ENCODE measurements at places on chromosomes 4 and X. TPM values are rescaled to one million over a fixed set of nuclear protein-coding genes. Genes with fewer than 3 reads are reported as not detected.

GRCh38 chrX:47605024-47605423 is 14.6 kb downstream of the SYN1 start:
- no peak for DNase-seq

DNA sequence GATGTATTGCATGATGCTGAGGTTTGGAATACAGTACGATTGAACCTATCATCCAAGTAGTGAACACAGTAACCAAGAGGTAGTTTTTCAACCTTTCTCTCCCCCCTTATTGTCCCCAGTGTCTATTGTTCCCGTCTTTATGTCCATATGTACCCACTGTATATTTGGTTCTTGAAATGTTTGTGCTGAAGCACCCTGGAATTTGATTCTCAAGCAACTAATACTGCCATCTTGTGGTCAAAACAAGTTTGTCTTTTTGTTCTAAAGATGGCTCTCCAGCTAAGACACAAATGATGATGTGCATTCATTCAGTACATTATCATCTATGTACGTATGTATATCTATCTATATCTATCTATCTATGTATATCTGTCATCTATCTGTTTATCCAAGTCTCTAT is 33.5 kb upstream of the DCX start:
- peak; percentile 34 for DNase-seq

DNA sequence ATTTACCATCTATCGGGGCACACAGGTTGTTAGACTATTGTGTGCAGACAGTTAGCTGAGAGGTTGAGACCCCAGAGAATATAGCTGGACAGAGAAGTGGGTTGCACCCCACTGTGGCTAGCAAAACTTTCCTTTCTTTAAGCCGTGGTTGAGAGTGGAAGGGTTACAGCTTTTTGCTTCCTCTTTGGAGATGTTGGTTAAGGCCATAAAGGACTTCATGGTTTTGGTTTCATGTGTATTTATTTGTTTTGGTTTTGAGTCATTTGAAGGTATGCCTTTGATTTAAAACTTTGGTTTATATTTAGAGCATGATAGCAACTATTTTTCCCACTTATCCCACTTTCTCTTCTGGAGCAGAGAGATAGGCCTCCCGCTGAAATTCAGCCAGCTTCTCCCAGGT is 274.3 kb upstream of the IL1RAPL1 start:
- no peak for DNase-seq

CCSER1 gene
- 14.7 TPM for total RNA-seq

- no peak for DNase-seq
Observed at GRCh38 chr4:83558680-83559079, 22.8 kb downstream of the GPAT3 start.

GRCh38 chrX:123322536-123322935 is 138.5 kb downstream of the GRIA3 start:
- no peak for DNase-seq

HERC5 gene
- 0.72 TPM for total RNA-seq

DNA sequence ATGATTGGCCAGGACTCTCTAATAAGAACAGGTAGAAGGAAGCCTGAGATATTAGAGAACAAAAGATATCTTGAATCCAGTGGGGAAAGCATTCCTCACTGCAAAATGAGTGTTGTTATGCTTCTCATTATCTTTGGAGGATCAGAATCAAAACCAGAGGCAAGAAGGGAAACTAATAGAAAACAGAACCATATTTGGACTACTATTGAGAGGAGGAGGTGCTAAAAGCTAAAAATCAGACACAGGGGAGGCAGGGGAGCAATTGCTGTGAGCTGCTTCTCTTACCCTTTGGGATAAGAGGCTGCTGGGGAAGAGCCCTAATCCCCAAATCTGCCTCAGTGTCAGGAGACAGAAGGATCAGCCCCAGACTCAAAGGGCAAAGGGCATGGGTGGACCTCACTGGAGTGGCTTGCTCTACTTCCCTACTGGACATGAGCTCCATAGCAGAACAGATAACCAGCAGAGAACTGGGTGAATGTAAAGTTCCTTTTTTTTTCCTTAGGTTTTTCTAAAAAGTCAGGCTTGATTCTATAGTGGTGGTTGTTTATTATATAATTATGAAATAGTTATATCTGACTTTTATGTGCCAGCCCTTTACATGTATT is 60.1 kb downstream of the SEPTIN11 start:
- DNase-seq = no peak

IL1RAPL2 gene
- total RNA-seq = 2.2 TPM

DNA sequence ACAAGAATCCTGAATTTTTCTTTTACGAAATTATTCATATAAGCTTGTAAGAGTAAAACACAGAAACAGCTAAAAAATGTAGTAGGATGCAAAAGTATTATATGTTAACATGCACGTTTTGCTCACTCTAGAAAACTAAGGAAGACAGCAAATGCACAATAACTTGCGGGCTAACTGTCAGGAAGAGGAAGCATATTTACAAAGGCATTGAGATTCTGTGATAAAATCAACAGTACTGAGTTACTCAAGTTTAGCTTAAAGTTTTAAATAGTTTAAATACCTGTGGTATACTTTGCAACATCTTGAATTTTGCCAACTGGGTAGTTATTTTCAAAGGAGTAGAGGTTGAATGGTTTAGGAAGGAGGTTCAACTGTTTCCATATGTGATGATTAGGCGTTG is 37.0 kb downstream of the SH2D1A start:
- DNase-seq = no peak

GRCh38 chr4:27763830-27764525 is 903.3 kb downstream of the STIM2 start:
- no peak for DNase-seq

DNA sequence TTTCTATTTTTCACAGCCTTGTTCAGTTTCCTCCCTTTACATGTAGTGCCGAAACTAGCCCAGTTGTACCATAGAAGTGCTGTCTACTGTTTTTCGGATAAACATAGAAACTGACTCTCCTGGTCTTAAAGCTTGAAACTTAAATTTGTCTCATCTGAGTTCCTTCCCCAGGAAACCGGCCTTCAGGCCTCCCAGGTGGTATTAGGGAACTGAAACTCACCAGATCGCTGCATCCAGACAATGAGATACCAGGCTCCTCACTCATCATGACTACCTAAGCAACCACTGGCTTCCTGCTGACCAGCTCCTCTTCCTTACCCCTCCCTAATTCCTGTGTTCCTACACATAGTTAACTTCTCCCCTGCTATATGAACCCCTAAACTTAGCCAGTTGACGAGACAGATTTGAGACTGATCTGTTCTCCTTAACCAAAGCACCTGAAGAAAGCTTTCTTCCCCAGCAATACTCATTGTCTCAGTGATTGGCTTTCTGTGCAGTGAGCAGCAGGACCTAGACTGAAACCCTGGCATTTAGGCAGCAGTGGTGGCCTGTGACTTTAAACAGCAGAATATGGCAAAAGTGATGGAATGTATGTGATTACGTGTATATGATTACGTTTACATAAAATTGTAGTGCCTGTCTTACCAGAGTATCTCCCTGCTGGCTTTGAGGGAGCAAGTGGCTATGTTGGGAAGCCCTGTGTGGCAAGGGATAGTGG is 959.1 kb upstream of the LCORL start:
- DNase-seq = no peak

DNA sequence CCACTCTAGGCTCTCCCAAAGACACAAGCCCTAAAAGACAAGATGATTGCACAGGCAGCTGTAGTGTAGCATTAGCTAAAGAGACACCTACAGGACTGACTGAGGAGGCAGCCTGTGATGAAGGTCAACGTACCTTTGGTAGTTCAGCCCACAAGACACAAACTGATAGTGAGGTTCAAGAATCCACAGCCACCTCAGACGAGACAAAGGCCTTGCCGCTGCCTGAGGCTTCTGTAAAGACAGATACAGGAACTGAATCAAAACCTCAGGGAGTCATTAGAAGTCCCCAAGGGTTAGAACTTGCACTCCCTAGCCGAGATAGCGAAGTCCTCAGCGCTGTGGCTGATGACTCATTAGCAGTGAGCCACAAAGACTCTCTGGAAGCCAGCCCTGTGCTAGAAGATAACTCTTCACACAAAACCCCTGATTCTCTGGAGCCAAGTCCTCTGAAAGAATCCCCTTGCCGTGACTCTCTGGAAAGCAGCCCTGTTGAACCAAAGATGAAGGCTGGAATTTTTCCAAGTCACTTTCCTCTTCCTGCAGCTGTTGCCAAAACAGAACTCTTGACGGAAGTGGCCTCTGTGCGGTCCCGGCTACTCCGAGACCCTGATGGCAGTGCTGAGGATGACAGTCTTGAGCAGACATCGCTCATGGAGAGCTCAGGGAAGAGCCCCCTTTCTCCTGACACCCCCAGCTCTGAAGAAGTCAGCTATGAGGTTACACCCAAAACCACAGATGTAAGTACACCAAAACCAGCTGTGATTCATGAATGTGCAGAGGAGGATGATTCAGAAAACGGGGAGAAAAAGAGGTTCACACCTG is 306.3 kb downstream of the ANK2 start:
- no peak for DNase-seq

GRCh38 chrX:138229718-138230117 is 481.8 kb downstream of the FGF13 start:
- DNase-seq = no peak

DNA sequence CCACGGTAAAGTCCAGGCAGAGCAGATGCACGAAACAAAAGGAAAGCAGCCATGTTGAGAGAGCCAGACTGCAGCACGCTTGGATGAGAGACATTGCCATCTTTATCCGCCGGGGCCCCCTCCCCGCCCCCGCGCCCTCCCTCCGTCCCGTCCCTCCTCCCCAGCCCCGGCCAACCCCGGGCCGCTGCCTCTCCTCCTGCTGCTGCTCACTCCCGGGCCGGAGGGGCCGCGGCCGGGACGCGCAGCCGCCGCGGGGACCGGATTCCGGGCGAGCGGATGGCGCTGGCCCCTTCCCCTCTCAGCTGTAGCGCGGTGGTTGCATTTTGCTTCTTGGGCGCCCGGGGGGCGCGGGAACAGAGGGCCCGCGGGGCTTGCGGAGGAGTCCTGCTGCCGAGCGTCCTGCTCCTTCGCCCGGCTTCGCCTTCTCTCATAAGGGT is 542 bp downstream of the RNF150 start:
- DNase-seq = peak; percentile 65

DNA sequence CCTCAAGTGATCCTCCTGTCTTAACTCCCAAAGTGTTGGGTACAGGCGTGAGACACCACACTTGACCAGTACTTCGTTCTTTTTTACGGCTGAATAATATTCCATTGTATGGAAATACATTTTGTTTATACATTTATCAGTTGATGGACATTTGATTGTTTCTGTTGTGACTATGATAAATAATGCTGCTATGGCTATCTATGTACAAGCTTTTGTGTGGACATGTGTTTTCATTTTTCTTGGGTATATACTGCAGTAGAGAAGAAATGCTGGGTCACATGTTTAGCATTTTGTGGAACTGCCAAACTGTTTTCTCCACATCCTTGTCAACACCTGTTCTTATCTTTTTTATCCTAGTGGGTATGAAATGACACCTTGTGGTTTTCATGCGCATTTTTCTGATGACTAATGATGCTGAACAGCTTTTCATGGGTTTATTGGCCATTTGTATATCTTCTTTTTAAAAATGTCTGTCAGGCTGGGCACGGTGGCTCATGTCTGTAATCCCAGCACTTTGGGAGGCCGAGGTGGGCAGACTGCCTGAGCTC is 37.3 kb downstream of the SAT1 start:
- DNase-seq = no peak

GRCh38 chrX:135273162-135273561 is 21.3 kb downstream of the ETDA start:
- no peak for DNase-seq

GPM6B gene
- total RNA-seq = 2.2 TPM

FHDC1 gene
- total RNA-seq = 2.6 TPM

- no peak for DNase-seq
Observed at GRCh38 chr4:159052315-159052714, 50.6 kb upstream of the RAPGEF2 start.

ADGRG2 gene
- 1.9 TPM for total RNA-seq

DNA sequence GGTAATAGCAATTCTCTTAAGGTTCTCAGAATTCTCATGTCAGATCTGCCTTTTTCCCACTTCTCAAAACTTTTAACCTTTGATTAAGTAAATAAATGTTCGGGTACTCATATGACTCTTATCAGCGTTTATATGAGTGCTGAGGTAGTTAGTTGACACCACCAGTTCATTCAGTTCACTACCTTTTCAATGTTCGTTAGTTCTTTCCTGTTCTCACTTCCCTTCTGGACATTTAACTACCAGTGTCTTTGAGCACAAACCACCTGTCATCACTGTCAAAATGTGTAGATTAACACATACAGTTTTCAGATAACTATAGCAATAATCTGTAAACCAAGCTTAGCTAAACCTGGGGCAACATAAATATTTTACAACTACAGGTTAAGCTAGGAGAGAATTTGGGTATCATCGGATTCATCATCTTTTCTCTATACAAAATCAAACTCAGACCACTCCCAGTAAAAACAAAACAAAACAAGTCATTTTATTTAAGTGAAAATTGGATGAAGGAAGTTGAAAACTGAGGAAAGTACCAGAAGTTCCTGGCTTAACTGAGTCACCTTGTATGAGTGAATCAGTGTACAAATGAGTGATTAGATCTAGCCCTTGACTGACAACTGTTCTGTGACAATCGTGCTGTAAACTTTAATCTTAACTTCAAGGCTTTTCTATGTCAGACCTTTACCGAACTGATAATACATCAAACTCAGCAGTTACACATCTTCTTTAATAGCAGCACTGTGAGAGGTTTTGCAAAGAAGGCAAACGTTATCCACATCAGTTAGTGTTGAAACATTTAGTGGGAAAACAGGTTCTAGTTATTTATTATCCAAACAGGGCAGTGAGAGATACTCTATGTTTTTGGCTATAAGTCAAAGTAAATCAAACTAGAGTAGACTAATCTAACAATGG is 41.9 kb downstream of the ARHGEF38 start:
- DNase-seq = peak; percentile 7

DNA sequence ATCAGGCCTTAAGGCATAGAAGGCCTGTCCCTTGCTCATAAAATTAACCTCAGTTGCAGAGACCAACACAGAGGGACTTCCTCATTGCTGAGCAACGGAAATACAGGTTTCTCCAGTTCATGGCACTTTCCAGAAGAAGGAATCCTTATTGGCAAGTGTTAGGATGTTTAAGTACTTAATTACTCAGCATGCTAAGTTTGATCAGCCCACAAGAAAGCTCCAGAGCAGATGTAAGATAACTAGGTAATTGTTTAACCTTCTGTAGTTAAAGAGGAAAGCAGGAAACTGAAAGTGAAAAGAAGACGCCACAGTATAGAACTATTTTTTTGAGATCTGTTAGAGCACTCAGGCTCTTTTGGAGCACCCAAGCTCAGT is 33.5 kb downstream of the SMS start:
- DNase-seq = peak; percentile 42

GRCh38 chr4:77010841-77011354 is 61.3 kb downstream of the SEPTIN11 start:
- no peak for DNase-seq

DNA sequence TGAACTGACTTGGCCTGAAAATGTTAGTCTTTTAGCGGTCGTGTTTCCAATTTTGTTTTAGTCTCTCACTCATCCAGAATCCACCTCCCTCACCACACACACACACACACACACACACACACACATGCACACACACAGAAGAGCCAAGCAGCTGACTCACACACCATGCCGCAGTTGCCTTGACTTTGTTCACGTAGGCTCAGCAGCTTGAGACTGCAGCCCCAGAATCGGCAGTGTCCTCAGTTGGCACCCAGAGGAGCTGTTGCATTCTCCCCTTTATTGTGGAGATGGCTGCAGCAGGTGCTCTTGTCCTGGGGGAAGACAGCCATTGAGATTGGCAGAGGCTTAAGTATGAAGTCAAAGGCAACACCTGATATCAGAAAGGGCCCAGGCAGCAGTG is 20.9 kb upstream of the XPNPEP2 start:
- DNase-seq = peak; percentile 63

GRCh38 chrX:30592831-30593230 is 15.3 kb upstream of the TASL start:
- DNase-seq = no peak

BLTP1 gene
- total RNA-seq = 119 TPM

Measured in umbilical cord (tissue), 2 donors.